ENCODE measurements at places on chromosomes 1 and 21.
A peak's percentile ranks its signal among the peaks of the same experiment; 100 is the strongest.

DNA sequence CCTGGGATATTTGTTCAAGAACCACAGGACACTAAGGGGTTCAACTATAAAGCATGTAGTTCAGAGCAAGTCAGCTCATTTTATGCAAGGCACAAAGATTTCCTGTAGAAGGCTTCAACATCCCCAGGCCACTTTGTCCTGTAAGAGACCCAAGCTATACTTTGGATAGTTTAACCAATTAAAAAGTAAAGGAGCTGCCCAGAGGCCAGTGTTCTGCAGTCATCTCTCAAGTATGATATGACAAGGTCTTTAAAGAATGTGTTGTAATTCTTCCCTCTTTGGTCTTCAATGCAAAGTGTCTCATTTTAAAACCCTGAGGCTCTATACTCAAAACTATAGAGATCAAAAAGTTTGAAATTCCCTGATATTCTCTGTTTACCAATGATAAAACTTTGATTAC lies 34.1 kb downstream of the KRTAP20-3 start:
- ATAC-seq = no peak

DNA sequence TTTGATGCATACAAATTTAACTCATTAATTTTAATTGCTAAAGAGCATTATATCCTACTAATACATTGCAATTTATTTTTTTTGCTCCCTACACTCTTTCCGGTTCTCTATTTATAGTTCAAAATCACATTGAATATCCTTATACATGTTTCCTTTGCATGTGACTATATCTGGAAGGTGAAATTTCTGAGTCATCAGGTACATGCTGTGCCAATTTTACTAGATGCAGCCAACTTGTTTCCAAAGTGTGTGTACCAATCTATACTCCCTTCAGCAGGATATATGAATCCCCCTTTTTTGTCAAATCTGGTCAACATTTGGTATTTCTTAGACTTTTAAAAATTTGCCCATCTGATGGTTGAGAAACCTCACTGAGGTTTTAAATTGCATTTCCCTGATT lies 602.9 kb upstream of the CAMK1G start:
- no peak for ATAC-seq

GRCh38 chr21:45128613-45129188 lies 54.3 kb downstream of the ADARB1 start:
- peak; percentile 91 for ATAC-seq

GRCh38 chr1:62977366-62977765 lies 193.4 kb downstream of the ATG4C start:
- no peak for ATAC-seq

- no peak for ATAC-seq
Observed at GRCh38 chr1:2112280-2112701, 62.1 kb downstream of the PRKCZ start.

DNA sequence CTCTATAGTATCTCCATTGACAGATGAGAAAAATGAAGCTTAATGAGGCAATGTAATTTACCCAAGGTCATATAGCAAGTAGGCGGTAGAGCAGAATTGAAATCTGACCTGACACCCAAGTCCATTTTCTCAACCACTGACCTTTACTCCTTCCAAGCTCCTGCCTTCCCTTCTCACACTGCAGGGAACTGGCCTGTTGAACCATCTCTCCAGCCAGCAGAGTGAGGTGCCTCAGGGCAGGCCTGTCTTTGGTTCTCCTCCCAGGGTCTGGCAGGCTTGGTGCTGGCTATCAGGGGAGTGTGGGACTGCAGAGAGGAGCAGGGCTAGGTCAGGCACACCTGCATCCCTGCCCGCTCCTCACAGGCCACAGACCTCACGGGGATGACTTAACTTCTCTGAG lies 126.8 kb downstream of the BEND5 start:
- ATAC-seq = no peak

DNA sequence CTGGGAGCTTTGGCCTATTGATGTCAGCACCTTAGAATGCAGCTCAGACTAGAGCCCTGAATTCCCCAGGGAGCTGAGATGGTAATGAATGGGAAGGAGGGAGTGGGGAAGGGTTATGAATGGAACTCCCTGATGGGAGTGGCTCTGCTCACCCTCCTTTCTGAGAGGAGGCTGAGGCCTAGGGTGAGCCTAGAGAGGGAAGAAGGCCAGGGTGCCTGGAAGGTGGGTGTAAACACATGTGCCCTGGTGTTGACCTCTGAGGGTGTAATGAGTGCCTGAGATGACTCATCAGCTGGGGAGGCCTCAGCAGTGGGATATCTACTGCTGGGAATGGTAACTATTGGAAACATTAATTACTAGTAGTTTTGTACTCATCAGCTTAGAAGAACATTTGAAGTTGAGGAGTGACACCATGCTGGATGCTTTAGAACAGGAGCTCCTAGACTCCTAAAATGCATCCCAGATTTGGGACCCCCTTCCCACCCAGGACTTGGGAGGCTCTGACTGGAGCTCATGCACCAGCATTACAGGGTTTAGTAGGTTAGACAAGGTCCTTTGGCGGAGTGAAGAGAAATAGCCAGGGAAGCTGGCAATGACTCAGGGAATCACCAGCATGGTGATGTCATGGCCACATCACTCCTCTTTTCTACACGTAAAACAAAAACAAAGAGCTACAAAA lies 16.0 kb upstream of the PIGV start:
- ATAC-seq = peak; percentile 91
